Occipital lobe (tissue), 3 donors: ENCODE measurements at places on chromosomes 13 and 19. TPM values are rescaled to one million over a fixed set of nuclear protein-coding genes. Genes with fewer than 3 reads are reported as not detected.

Gene MLLT1
- total RNA-seq: 8.6 TPM

Gene SCEL
- 0.31 TPM for total RNA-seq

Gene IGSF23
- not detected for total RNA-seq

Gene TMEM238
- total RNA-seq: not detected

Gene USHBP1
- total RNA-seq: 0.47 TPM

Gene MUC16
- total RNA-seq: not detected

Gene INSL3
- total RNA-seq: not detected

Gene APOC1
- total RNA-seq: 5.3 TPM

Gene UHRF1
- total RNA-seq: 8.3 TPM

Gene ADAT3
- 1.2 TPM for total RNA-seq

Gene DDX39A
- total RNA-seq: 26.2 TPM

Gene PRTN3
- not detected for total RNA-seq

Gene MAG
- 0.47 TPM for total RNA-seq

Gene IL17D
- total RNA-seq: 7.6 TPM

Gene S1PR5
- total RNA-seq: 0.31 TPM

Gene CYSLTR2
- 1.1 TPM for total RNA-seq

Gene RHPN2
- total RNA-seq: 3.0 TPM

Gene PTPRH
- 0.47 TPM for total RNA-seq

Gene C19orf81
- total RNA-seq: 2.3 TPM

Gene ANGPTL8
- total RNA-seq: not detected
